ENCODE measurements at places on chromosomes 6 and 20.

- DNase-seq = peak; percentile 19
These were observed 43.8 kb downstream of the MAP3K4 start for GRCh38 chr6:161035182-161035980.

GRCh38 chr20:40462566-40462965 lies 226.5 kb downstream of the MAFB start:
- no peak for DNase-seq

DNA sequence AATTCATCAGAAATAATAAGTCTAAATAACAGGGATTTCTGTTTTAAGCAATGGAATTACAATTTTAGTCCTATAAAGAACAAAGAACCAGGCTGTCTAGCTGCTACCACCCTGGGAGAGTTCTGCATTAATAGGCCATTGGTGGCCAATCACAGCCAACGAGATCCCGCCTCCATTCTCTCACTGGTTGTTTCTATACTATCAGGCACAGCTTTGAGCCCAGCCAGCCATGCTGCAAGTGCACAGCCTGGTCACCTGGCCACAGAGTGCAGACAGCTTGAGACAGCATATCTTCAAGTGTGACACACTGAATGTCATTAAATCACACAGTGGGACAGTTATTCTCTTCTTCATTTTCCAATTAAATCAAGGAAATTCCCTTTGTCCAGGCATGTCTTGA lies 16.1 kb upstream of the RAB22A start:
- DNase-seq = no peak

GRCh38 chr6:160069050-160069454 lies 52.6 kb upstream of the SLC22A1 start:
- peak; percentile 56 for DNase-seq

- no peak for DNase-seq
These were observed 83.5 kb upstream of the TMEM181 start for GRCh38 chr6:158476389-158476788.

GRCh38 chr20:62935204-62935967 lies 2.6 kb upstream of the GID8 start:
- DNase-seq = no peak

GRCh38 chr6:140140891-140141290 lies 766.4 kb upstream of the CITED2 start:
- no peak for DNase-seq

- DNase-seq = no peak
These were observed 39.8 kb upstream of the ARHGAP18 start for GRCh38 chr6:129749749-129750120.

DNA sequence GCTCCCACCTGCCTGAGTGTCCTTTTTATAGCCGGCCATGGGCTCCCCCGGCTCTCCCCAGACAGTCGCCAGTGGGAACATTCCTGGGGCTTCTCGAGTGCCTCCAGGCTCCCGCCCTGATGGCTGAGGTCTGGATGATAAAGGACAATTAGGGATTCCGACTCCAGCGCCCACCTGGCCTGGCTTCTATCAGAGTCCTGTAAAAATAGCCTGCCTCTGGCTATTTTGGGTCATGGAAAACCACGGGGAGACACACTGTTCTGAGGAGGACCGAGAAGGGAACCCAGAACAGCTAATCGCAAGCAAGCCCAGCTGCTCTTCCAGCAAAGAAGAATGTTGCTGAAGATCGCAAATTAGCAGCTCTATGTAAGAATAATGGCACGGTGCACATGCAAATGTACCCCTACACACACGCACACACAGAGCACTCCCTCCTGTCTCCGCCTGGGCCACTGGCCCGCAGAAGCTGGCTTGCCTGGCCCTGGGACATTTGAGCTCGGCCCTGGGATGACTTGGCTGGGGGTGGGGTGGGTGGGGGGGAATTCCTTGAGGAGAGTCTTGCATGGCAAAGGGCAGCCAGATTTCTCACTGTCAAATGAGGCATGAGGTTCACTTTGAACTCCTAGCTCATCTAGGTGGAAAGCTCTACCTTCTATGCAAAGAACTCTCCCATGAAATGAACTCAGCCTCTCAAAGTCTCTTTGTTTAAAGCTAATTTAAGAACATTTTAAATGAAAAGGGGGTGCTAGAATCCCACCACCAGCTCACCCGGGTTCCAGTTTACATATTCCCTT lies 55.3 kb downstream of the CTCFL start:
- DNase-seq = no peak

GRCh38 chr6:163404825-163405265 lies 9.7 kb upstream of the QKI start:
- no peak for DNase-seq

DNA sequence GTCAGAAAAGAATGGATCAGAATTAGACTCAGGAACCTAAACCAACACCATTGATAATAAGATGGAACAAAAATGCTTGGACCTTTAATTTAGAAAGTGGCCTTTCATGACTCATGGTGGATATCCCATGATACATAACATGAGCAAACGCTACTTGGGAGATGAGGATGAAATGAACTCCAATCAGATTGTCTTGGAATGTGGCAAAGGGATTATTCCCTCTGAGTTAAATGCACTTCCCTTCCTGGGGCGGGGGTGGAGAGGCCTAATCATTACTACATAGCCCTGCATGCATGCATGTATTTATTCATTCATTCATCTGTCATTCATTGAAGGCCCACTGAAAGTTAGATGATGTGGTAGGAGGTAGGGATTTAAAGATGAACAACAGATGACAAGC lies 174.0 kb downstream of the AIG1 start:
- no peak for DNase-seq

DNA sequence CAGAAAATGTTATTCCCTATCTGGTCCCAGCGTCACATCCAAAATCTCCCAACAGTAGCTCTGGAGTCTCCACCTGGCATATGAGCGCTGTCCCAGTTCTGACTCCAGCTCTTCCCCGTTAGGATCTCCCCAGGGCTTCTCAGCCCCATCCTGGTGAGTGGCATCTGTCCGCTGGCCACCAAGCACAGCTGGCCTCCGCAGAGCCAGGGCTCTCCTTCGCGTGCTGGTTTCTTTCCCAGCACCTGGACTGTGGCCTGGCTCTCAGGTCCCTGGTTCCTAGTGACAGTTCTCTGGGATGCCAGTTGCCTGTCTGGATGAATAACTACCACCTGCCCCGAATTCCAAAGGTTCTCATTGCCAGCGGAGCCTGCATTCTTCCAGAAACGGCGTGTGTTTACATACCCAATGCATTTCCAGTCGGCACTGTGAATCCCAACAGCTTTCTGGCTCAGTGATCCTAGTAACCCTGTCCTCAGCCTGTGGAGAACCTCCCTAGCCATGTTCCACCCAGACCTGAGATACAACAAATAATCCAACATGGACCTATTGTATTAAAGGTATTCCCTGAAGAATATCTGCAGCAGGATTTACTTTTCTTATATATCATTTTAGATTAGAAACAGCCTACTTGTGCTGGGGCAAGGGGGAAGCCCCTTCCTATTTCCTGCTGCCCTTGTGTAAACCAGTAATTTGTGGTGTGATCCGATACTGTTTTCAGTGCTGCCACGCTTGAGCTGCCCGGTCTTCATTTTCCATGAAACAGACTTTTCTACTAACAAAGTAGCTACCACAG lies 69.9 kb upstream of the PDE10A start:
- DNase-seq = no peak

DNA sequence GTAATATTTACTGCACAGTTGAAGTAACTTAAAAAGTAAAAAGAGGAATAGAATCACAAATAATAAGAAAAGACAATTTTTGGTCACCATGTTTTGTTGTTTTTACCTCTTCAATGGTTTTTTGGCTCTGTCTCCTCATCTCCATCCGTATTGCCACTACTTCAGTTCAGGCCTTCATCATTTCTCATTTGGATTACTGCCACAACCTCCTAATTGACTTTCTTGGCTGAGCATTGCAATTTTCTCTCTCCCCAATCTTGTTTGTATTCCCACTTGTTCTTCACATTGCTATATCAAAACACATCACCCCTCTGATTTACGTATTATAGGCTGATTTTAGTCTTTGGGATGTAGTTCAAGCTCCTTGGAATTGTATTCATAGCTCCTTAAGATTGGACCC lies 161.7 kb downstream of the GRM1 start:
- DNase-seq = no peak

GRCh38 chr20:50110141-50111047 lies 2.6 kb downstream of the UBE2V1 start:
- DNase-seq = peak; percentile 51

- DNase-seq = peak; percentile 5
These were observed 18.3 kb upstream of the GPRC6A start for GRCh38 chr6:116847227-116847626.

GRCh38 chr6:119627908-119628669 lies 278.5 kb upstream of the MAN1A1 start:
- no peak for DNase-seq

DNA sequence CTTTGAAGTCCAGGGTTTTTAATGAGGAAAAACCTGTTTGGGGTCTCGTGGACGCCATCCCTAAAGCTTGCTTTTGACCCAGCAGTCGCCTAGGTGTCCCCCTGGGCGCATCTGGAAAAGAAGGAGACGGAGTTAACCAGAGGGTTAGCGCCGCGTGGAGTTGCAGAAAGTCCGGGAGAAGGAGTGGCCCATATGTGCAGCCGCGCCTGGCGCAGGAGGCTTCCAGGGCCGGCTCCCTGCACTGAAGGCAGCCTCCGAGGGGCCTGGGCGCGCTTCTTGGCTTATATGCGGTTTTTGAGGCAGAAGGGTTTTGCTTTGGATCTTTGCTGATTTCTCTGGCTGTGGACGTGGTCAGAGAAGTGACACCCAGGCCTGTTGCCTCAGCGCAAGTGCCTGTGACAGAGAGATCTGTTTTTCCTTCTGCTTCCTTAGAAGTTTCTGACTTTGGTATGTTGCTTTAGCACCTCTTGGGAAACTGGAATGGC lies 987 bp downstream of the TMEM181 start:
- DNase-seq = no peak

DNA sequence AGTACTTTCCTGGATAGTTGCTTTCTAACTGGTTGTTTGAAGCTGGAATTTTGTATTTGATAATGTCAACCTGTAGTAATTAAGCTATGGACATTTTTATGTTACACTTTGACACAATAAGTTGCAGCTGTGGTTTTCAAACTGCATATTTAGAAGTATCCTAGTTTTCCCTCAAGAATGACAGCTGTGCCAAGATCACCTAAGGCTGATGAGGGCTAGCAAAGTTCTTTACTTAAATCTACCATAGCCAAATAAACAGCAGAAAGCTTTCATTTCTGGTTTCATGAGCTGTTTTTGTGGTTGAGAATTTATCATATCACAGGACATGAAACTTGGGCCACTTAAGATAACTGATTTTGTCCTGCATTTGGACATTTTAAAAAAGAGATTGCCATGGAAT lies 30.6 kb downstream of the FAM229B start:
- no peak for DNase-seq

GRCh38 chr20:34675561-34675960 lies 1.3 kb downstream of the PIGU start:
- DNase-seq = no peak

DNA sequence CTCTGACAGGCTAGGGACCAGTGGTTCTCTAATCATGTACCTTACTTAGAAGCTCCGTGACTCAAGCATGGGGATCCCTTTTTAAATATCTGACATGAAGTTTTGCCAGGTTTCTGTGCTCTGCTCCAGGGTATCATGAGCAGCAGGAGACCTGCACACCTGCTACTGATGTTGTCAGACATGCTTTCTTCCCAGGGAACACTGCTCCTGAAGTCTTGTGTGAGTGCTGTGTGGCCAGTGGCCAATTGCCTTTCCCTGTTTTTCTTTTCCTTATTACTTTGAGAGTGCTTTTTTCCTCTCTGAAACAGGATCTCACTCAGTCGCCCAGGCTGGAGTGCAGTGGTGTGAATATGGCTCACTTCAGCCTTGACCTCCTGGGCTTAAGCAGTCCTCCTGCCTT lies 26.4 kb downstream of the SLX4IP start:
- no peak for DNase-seq

- DNase-seq = no peak
These were observed 534.0 kb downstream of the PKHD1 start for GRCh38 chr6:51553246-51554015.

- no peak for DNase-seq
These were observed 1155.9 kb upstream of the GJE1 start for GRCh38 chr6:140976806-140977205.
